T-cell (primary cell): ENCODE measurements at places on chromosomes 12 and 14.

GRCh38 chr12:94832780-94833681, 170.5 kb downstream of the NDUFA12 start:
- DNase-seq, result no peak

DNA sequence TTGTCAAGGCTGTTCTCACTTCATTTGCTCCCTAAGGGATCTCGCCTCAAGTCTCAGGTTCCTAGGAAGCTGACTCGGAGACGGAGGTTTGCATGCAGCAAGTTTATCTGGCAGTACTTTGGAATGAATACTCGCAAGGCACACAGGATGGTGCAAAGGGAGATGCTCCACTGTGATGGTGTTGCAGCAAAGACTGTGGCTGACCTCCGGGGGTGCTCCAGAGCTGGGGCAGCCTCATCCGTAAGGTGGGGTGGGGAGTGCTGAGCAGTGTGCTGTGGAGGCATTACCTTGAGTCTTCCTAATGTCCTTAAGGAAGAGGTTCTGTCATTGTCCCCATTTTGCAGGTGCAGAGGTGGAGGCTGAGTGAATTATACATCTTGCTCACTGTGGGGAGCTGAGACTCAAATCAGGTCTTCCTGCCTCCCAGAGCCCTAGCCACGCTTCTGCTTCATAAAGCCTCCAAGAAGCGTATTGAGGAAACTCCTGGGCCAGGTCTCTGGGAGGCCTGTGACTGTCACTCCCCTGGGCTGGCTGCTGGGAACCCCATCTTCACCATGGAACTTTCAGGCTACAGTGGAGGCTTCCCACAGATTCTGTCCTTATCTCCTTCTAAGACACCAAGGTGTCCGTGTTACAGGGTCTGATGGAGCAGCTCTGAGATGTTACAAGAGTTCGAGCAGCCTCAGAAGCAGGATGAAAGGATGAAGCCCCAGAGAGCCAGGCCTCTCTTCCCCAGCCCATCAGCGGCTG, 39.5 kb downstream of the GALNT16 start:
- DNase-seq, result no peak

- no peak for DNase-seq
Observed at GRCh38 chr12:131065279-131065678, 111.6 kb downstream of the ADGRD1 start.

DNA sequence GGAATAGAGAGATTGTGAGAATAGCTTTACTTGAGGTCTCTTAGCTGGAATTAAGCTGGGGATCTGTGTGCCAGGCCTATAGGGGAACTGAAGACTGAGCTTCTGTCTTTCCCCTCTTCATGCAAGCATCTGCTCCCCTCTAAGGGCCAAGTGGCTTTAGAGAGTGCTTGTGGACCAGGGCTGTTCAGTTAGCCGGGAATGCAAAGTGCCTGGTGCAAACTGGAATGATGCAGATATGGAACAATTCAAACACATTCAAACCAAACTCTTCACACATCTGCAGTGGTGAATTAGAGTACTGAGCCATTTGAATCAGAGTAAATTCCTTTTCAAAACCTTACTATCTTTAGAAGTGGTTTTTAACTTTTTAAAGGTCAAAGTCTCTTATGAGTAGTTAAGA, 99.0 kb downstream of the LIN7A start:
- no peak for DNase-seq

GRCh38 chr12:124893792-124894516, 20.5 kb downstream of the UBC start:
- no peak for DNase-seq

DNA sequence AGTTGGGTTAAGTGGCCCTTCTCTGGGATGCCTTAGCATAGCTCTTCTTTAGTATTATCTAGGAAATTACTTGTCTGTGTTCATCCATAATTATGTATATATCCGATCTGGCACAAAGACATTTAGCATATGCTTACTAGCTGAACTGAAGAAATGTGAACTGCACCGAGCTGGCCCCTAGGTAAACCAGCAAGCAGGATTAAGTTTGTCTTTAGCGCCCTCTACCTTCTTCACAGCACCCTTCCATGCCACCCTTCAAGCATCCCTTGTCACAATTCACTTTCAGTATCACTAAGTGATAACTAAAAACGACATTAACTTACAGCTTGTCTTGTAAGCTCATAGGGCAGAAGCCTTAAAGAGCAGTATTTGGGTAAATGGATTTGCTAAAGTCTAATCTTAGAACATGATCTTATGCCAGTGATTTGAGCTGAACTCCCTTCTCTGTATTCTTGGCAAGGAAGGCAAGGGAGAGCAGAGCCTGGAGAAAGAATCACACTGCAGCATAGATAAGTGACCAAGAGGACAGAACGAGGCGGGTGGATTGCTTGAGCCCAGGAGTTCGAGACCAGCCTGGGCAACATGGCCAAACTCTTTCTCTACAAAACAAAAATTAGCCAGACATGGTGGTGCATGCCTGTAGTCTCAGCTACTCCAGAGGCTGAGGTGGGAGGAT, 2.6 kb upstream of the HAL start:
- DNase-seq, result peak; percentile 40

DNA sequence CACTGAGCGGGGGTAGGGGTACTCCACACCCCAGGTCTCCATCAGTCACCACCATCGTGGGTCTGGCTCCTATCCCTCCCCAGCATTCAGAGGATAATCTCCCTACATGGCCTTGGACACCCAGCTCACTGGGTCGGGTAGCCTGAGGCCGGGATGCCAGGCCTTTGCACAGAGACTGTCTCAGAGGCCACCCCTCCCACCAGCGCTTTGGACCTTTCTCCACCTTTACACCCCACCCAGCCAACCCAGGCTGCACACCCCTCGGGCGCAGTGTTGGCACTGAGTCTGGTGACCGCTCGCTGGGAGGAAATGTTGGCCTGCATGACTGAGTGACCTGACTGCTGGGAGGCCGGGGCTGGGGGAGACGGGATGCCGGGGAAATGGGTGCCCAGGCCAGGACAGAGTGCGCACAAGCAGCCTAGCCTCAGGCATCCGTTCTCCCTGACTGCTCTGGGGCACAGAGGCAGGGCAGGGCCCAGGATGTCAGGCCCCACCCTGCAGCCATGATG, 10.6 kb upstream of the LBHD2 start:
- no peak for DNase-seq

DNA sequence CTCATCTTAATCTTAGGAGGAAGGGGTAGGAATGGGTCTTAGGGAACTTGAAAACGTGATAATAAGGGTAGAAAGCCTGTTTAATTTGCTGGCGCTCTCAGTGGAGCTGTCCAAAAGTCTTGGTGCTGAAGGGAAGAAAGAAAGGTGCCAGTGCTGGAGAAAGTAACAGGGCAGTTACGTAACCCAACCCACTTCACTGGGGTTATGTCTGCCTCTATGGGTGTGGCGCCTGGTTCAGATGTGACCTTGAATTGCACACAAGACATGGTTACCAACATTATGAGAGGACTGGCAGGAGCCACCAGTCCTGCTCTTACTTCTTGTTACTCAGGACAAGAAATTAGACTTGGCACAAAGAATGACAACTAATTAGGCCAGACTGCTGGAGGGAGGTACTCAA, 18.6 kb upstream of the GPATCH2L start:
- no peak for DNase-seq

DNA sequence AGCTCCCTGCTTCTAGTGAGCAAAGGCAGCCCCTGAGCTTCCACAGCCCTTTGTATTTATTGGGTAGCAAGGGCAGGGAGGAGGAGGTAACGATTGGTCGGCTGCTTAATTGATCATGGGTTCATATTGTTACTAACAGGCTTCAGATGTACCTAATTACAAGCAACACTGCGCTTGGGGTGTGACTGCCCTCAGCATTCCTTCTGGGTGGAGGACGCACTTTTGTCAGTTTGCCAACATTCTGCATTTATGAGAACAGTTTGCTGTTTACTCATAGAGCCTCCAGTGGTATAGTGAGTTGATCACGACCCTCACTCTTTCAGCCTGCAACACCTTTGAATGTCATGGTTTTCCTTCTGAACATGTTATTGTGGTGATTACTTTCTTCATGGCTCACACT, 9.6 kb downstream of the TSHR start:
- no peak for DNase-seq

- DNase-seq, result no peak
Observed at GRCh38 chr14:29820785-29821184, 106.9 kb downstream of the PRKD1 start.

- DNase-seq, result no peak
Observed at GRCh38 chr14:94098326-94098992, 12.1 kb upstream of the IFI27 start.

GRCh38 chr14:81594012-81594411, 60.4 kb upstream of the SEL1L start:
- no peak for DNase-seq

DNA sequence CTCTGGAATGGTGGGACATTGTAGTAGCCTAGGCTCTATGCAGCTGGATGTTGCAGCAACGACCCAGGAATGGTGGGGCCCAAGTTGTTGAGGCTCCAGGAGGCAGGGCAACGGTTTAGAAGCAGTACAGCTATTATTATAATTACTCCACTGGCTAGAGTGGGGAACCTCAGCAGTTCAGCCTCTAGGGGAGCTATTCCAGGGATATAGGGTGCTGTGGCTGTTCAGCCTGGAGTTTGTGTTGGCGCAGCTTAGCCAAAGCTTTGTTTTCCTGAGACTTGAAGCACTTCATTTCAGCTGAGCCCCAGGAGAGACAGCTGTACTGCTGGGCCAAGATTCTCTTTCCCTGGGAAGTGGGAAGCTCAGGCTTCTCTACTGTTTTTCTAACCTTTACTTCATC, 1023.0 kb upstream of the ATXN7L3B start:
- no peak for DNase-seq

DNA sequence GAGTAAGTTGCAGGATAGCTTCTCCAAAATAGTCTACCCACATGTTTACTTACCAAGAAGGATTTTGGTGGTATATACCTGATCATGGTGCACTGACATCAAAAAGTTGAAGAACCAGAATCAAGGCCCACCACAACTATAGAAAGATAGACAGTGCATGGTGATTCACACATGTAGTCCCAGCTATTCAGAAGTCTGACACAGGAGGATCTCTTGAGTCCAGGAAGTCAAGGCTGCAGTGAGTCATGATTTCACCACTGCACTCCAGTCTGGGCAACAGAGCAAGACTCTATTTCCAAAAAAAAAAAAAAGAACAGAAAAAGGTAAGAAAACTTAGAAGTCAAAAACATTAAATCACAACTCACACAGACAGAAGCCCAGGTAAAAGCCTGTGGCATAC, 422.2 kb upstream of the FOXG1 start:
- no peak for DNase-seq

DNA sequence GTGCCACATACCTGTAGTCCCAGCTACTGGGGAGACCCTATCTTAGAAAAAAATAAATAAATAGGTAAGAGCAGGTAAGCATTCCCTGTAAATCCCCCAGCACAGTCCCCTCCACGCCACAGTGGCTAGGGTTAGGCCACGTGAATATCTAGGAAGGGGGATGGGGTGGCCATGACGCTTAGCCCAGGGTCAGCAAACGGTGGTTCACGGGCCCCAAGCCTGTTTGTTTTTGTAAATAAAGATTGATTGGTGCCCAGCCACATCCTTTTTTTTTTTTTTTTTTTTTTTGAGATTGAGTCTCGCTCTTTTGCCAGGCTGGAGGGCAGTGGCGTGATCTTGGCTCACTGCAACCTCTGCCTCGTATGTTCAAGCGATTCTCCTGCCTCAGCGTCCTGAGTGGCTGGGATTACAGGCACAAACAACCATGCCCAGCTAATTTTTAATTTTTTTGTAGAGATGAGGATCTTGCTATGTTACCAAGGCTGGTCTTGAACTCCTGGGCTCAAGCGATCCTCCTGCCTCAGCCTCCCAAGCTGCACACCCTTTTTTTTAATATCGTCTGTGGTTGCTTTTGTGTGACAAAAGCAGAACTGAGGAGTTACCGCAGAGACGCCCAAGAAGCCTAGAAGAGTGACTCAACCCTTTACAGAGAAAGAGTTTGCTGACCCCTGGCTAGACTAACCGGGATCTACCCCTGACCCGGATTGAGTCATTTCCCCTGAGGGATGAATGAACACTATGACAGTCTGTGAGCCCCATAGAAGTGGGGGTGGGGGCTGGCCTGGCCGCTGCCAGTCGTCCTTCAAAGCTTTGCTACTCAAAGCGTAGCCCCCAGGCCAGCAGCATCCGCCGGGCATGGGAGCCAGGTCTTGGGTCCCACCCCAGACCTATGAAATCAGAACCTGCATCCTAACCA, 113.7 kb upstream of the NCOR2 start:
- no peak for DNase-seq

- DNase-seq, result no peak
Observed at GRCh38 chr12:55682087-55682796, 25.5 kb downstream of the ITGA7 start.

GRCh38 chr12:49892084-49892731, 11.5 kb downstream of the FAIM2 start:
- DNase-seq, result no peak
